ENCODE measurements at places on chromosomes 16 and 17.

DNA sequence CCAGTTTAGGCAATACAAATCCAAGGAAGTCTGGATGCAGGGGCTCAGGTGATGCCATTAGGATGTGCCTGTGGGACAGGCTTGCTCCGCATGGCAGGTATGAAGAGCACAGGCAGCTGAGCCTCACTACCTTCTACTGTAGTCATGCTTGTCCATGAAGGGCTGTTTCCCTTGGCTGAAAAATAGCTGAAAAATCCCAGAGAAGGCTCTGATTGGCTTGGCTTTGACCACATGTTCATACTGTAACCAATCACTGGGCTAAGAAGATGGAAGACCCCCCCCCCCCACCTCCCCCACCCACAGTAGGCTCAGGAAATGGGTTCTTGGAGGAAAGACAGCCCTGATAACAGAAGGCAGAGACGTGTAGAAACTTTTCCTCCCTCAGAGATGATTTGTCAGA is 66.5 kb upstream of the LGALS9 start:
- DNase-seq, result no peak

- DNase-seq, result no peak
Measured at GRCh38 chr16:12757546-12757945, 46.1 kb downstream of the CPPED1 start.

DNA sequence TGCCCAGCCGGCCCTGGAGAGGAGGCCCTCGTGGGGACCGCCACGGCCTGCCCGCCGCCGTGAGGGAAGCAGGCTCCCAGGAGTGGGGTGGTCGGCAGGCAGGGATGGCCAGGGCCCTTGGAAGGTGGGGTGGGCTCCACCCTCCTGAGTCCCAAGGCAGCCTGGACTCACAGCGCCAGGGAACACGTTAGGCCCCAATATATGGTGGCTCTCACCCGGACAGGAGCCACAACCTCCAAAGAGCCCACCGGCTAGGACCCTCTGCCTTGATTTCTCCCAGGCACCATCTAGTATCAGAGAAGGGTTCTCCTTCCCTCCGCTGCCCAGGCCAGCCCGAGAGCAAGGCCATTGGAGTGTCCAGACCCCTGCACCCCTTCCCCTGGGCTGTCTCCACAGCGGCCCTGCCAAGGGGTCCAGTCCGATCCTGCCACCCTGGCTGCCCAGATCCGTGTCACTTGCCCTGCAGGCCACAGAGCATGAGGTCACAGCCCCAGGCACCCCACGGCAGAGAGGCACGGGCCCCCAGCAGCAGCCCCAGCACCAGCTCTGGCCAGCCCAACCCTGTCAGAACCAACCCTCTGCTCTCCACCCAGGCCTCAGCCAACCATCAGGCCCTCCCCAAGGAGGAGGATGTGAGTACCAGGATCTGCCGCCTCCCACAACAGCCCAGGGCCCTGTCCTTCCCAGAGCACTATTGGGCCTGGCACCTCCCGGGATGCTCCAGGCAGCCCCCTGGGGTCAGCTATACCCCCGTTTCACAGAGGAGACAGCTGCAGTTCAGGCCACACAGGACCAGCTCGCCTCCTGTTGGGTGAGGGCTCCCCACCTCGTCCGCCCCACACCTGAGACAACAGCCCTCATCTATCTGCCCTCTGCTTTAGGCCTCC is 1.1 kb upstream of the AXIN1 start:
- DNase-seq, result no peak

GRCh38 chr17:32693194-32693897 is 183.6 kb downstream of the MYO1D start:
- no peak for DNase-seq

- DNase-seq, result no peak
Measured at GRCh38 chr17:78557598-78558039, 19.6 kb downstream of the DNAH17 start.

DNA sequence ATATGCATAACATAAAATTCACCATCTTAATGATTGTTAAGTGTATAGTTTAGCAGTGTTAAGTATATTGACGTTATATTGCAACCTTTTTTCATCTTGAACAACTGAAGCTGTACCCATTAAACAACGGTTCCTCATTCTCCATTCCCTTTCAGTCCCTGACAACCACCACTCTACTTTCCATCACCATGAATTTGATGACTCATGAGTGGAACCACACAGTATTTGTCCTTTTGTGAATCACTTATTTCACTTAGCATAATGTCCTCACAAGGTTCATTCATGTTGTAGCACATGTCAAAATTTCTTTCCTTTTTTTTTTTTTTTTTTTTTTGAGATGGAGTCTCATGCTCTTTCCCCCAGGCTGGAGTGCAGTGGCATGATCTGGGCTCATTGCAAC is 46.0 kb downstream of the HOXB1 start:
- no peak for DNase-seq

GRCh38 chr16:50801036-50801435 is 59.1 kb downstream of the CYLD start:
- DNase-seq, result no peak

DNA sequence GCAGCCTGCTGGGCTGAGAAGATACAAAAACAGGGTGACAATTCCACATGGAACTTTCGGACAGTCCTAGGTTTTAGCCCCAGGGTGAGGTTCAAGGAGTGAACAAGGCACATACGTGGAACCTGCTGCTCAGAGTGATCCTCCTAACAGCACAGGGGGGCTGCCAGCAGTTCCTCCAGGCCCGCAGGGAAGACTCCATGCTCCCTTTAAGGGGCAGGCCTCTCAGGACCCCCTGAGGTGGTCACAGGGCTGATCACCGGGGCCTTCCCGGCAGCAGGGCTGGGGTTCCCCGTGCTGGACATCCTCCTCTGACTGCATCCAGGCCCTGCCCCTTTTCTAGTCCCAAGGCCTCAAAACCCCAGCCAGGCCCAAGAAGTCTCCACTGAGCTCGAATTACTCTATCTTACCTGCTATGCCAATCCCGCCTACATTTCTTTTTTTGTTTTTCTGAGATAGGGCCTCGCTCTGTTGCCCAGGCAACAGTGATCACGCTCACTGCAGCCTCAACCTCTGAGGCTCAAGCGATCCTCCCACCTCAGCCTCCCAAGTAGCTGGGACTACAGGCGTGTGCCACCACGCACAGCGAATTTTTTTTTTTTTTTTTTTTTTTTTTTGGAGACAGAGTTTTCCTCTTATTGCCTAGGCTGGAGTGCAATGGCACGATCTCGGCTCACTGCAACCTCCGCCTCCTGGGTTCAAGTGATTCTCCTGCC is 10.4 kb downstream of the CANT1 start:
- DNase-seq, result no peak
